ENCODE measurements at places on chromosomes 1 and 21. TPM values are rescaled to one million over a fixed set of nuclear protein-coding genes. Genes with fewer than 3 reads are reported as not detected.
A peak's percentile ranks its signal among the peaks of the same experiment; 100 is the strongest.

The FLG2 gene
- not detected for total RNA-seq

GRCh38 chr1:11227106-11228077, 35.0 kb downstream of the MTOR start:
- DNase-seq = no peak

DNA sequence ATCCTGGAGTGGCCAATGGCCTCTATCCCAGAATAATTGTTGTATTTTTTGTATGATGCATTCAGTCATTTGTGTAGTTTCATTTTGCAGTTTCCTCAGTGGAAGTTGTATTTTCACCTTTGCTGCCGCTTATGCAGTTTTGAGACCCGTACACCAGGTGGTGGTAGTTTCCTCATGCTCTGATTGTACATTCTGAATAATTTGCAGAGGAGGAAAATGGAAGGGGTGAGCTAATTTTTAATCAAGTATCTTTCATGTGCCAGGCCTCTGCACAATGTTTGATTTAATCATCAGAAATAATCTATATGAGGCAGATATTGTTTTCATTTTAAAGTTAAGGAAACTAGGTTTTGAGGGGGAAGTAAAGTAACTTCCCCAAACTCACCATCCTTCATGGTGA, 29.5 kb downstream of the HLX start:
- DNase-seq = no peak

- no peak for DNase-seq
These were observed 63.9 kb downstream of the PLPPR4 start for GRCh38 chr1:99328171-99328570.

The AADACL4 gene
- not detected for total RNA-seq

- DNase-seq = no peak
These were observed 90.7 kb downstream of the RPE65 start for GRCh38 chr1:68359045-68359444.

The CDK18 gene
- total RNA-seq = 14.0 TPM

The MYCL gene
- total RNA-seq = 6.1 TPM

- peak; percentile 11 for DNase-seq
These were observed 38.7 kb downstream of the DHCR24 start for GRCh38 chr1:54848134-54848948.

- no peak for DNase-seq
These were observed 7.0 kb downstream of the TCHH start for GRCh38 chr1:152107984-152108881.

The HRNR gene
- not detected for total RNA-seq

GRCh38 chr21:19130379-19131028, 726.9 kb upstream of the TMPRSS15 start:
- DNase-seq = no peak

GRCh38 chr1:38891753-38892152, 10.4 kb upstream of the GJA9 start:
- no peak for DNase-seq

DNA sequence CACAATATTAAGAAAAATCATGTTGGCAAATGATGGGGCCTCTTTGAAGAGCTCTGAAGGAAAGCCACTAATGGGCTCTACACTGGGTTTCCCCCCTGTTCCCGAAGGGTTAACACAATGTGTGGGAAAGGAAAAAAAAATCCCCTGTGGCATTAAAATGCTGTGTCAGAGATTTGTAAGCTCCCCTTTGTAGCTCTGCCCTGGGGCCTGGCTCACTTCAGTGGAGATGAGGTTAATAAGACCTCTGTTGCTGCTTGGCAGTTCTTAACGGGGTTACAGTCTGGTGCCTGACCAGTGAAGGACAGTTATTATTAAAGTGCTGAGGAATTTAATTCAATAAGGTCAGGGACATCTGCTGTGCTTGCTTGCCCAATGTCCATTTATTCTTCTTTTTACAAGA, 129.7 kb upstream of the UBE2U start:
- DNase-seq = peak; percentile 50

GRCh38 chr1:201185527-201186128, 5.0 kb upstream of the IGFN1 start:
- no peak for DNase-seq

GRCh38 chr1:3776231-3776961, 3.8 kb downstream of the SMIM1 start:
- no peak for DNase-seq

DNA sequence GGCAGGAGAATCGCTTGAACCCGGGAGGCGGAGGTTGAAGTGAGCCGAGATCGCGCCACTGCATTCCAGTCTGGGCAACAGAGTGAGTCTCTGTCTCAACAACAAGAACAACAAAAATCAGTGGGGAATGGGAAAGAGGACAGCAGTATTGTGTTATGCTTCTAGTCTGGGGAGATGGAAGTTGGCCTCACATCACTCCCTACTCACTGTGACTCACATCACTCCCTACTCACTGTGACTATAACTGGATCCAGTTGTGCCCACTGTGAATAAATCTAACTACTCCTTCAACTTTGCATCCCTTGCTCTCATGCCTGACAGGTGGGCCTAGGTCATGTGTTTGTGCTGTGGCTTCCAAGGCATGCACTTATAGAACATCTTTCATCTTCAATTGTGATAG, 285.4 kb upstream of the USP24 start:
- no peak for DNase-seq

The KCNN3 gene
- total RNA-seq = 12.9 TPM

- no peak for DNase-seq
These were observed 1.1 kb downstream of the TMPRSS2 start for GRCh38 chr21:41506611-41507520.

The UTS2 gene
- total RNA-seq = 3.6 TPM

DNA sequence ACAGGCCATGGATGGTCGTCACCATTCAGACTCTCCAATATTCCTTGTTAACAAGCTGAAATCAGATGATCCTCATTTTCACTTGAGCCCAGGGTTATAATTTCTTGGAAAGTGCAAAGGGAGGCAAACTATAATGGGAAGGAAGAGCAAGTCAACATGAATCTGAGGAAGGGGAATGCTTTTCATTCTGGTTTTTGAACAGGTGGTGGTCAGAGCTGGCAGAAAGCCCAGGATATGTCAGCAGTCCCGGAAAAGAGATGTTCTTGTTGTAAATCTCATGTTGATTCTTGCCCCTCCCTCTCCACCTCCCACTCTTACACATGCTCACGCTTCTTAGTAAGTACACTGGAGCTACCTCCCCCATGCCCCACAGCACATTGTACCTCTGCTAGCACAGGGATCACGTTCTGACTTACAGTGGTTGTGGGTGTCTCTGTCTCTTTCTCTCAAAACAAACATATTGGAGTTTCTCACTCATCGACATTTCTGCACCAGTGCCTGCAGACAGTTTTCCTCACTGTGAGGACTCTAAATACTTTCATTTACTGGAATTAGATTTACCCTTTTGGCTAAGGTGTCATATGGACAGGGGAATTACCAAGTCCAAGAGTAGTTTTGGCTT, 77.6 kb downstream of the XCL2 start:
- DNase-seq = no peak

- DNase-seq = no peak
These were observed 8.0 kb upstream of the TAGLN2 start for GRCh38 chr1:159933347-159933746.

DNA sequence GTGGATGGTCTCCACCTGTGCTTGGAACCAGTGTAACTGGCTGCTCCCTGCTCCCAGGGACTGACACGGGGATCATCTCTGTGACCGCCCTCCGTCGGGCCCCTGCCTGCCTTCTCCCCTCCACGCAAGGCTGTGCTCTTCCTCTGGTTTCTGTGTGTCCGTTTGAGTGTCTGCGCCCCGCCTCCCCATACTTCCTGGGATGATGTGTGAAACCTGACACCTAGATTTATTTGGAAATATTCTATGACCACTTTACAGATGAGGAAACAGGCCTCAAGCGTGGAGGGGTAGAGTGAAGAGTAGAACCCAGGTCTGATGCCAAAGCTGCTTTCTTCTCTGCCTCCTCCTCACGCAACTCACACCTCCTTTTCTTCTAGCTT, 24.3 kb downstream of the LDLRAP1 start:
- no peak for DNase-seq

DNA sequence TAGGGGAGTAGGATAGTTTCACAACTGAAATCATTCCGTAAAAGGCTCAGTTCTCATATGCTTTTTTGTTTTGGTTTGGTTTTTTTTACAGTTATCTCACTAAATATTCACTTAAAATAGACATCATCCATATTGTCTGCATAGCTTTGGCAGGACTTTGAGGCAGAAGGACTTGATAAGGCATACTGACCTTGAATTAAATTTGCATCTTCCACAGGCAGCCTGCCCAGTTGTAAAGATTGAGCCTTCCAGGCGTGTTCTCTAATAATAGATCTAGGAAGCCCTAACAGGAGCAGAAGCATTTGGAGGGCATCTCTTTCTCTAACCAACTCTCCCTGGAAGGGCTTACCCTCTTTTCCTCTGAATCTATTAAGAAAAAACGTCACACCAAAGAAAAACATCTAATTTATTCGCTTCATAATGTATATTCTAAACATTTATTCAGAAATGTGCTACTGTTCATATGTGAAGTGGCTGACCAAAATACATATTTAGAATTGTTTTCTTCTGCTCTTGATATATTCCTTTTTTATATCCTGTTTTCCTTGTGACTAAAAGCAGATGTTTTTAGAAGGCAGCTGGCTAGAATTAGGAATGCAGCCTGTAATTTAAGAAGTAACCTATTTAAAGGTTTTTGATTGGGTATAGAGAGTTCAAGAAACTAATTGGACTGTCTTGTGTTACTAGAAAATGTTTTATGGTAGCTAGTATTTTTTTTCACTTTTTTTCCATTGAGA, 20.2 kb downstream of the DESI2 start:
- DNase-seq = peak; percentile 20

DNA sequence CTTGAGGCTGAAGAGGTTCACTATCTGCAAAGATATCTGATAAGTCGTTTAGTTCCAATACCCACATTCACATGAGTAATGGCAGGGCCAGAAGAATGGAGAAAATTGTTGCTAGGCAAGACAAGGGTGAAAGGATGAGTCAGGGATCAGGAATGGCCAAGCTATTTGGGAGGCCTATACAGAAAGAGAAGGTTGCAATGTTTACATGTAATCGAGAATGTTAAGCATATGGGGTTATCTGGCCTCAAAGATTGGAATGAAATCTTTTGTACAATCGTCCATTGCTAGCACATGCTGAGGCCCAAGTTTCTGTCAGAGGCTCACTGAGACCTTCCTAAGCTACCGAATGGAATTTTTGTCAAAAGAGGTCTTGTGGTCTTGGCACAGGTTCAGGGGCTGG, 299.9 kb upstream of the PLD5 start:
- no peak for DNase-seq

GRCh38 chr21:43767984-43768867, 7.9 kb downstream of the CSTB start:
- no peak for DNase-seq

DNA sequence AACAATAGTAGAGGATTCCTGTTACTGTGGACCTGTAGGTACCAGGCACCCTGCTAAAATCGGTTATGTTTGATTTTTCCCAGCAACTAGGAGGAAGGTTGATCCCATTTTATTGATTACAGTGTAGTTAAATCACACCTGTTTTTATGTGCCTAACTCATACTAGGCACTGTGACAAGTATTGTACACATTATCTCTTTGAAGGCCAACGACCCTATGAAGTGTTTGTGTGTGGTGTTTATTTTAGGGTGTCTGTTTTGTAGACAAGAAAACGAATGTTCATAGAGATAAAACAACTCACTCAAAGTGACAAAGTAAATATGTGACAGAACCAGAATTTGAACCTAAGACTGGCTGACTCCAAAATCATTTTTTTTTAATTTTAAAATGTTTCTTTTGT, 49.5 kb downstream of the FGGY start:
- no peak for DNase-seq

The ALPL gene
- 35.7 TPM for total RNA-seq

- no peak for DNase-seq
These were observed 1.4 kb downstream of the NUDC start for GRCh38 chr1:26922901-26923300.

The CLCA1 gene
- 0.10 TPM for total RNA-seq

GRCh38 chr1:113963281-113963906, 15.9 kb upstream of the OLFML3 start:
- DNase-seq = peak; percentile 10

The KLHDC8A gene
- 9.9 TPM for total RNA-seq
